HEK293T (cell line): ENCODE measurements at places on chromosomes 1 and 21.
A peak's percentile ranks its signal among the peaks of the same experiment; 100 is the strongest.

DNA sequence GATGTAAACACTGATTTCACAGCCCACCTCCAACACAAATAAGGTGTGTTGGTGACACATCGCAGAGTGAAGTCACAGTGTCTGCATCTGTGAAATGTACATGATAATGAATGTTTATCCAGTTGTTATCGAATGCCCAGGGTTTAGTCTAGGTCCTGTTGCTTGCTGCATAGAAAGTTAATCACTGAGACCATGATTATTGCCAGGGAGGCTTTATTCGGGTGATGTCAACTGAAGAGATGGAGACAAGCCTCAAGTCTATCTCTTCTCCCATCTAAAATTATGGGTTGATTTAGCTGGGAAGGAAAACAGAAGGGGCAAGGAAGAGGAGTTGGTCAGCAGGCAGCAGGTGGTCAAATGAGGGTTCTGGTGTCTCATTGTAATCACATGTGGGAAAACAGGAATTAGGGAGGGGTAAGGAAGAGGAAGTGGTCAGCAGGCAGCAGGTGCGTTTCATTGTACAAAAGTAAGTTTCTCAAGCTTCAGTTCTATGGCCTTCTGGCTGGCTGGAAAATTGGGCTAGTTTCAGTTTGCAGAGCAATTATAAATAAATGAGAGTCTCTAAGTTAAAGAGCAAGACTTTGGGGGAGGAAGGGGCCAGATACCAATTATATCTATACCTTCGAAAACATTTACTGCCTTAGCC, 146.3 kb upstream of the DNAH14 start:
- no peak for DNase-seq

- DNase-seq = no peak
Measured at GRCh38 chr1:224380003-224380402, 23.3 kb downstream of the CNIH4 start.

- DNase-seq = peak; percentile 67
Measured at GRCh38 chr21:42164064-42164789, 54.7 kb upstream of the ABCG1 start.

GRCh38 chr21:19353256-19353655, 949.7 kb upstream of the TMPRSS15 start:
- DNase-seq = no peak

DNA sequence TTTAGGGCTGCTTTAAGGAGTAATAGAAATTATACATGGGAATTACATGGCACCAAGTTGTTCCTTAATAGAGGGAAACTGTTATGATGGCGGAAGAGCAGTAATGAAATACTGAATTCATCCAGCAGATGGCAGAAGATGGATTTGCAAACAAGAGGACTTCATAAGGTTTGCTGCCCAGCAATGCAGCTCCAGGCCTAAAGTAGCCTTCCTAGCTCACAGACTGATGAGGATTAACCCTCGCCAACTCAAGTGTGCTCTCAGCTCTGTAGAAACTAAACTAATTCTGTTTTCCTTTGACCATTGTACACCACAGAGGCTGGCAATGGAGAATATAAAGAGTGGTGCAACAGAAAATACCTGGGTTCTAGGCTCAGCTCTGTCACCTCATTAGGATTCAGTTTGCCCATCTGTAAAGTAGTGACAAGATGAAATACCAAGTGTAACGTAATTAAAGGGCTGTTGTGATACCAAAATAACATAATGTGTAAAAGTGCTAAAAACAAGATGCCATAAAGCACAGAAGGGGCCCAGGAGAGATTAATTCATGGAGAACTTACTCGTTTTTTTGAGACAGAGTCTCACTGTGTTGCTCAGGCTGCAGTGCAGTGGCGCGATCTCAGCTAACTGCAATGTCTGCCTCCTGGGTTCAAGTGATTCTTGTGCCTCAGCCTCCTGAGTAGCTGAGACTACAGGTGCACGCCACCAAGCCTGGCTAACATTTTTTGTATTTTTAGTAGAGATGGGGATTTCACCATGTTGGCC, 102.4 kb upstream of the SERBP1 start:
- DNase-seq = peak; percentile 85

GRCh38 chr1:20430355-20431175, 55.4 kb downstream of the CAMK2N1 start:
- DNase-seq = peak; percentile 68

DNA sequence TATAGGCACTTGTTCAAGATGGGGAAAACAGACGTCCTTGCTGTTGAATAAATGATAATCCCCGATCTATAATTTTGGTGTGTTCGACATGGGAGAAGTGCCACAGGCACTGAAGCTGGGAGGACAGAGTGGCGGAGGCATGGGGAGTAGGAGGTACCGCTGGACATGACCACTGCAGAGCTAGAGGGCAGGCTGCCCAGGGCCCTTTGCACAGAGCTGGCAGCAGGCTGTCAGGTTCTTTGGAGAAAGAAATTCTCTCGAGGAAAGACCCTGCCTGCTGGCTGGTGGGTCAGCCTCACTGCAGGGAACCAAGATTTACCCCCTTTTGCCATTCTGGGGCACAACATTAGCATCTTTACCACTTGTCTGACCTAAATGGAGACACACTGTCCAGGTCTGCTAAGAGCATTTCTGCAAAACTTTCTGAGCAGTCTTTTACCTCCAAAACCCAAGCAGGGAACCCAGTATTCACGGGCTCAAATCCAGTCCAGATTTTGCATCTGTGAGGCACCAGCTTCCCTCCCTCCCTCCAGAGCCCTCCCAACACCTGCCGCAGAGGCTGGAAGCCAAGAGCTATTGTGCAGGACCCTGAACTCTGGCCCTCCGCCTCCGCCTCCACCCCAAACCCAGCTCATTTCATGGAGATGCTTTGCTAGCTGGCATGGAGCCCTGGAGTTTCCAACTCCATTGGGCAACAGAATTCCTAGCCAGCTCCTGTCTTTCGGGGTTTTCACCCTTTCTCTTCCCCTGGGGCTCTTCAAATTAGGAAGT, 142.3 kb downstream of the PLXNA2 start:
- no peak for DNase-seq

GRCh38 chr21:26147535-26147934, 23.0 kb downstream of the APP start:
- no peak for DNase-seq

- no peak for DNase-seq
Measured at GRCh38 chr21:16134134-16134533, 404.4 kb downstream of the USP25 start.

DNA sequence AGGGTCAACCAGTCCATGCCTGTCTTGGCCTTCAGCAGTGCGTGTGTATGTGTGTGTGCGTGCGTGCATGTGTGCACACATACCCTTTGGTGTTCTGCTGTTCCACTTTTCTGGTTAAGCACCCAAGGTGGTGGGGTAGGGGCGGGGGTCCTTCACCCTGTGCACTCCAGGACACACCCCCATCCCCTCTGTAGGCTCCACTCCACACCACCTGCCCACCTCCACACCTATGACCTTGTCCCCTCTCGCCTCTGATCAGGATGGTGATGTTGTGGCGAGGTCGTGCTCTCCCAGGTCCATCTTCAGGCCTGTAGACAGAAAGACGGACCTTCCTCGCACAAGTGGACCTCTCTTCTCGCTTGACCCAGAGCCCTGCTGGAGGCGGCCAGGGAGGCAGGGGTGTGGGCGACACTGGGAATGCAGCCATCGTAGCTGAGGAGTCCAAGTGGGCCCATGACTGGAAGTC, 44.6 kb downstream of the WDR4 start:
- DNase-seq = no peak

DNA sequence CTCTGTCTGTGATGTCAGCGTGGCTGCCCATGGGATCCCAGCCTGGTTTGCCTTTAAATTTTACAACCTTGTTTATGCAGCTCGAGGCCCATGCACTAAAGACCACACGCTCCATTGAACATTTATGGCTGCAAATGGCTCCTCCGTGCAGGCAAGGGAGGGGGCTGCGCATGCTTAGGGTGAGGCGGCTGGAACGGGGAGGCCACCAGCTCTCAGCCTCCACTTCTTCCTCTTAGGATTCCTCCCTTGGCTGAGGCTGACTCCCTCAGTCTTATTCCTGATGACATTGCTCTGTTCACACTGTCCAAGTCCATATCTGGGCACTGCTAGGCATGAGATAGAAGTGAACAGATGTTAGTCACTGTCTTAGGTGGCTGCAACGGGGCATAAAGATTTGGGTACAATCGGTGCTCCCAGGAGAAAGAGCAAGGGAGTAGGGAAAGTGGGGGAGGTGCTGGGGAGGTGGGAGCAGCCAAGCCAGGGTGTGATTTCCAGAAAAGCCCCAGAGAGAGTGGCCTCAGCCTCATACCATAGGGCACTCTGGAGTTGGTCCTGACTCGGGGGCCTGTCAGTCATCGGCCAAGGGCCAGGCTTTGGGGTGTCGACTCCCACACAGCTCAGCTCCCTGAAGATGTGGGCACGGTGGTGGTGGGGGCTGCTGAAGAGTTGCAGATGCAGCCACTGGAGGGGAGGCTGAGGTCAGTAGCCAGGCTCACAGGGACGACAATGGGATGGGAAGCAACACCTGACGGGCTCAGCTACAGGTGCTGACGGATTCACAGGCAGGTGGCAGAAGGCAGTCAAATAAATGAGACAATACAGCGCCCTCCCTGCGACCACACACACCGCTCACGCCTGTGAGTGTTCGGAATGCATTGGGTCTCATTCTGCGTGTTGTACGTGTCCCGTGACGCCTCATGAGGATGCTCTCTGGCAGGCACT, 37.3 kb upstream of the ACTL8 start:
- peak; percentile 17 for DNase-seq

- no peak for DNase-seq
Measured at GRCh38 chr1:29195881-29196291, 14.2 kb upstream of the SRSF4 start.

DNA sequence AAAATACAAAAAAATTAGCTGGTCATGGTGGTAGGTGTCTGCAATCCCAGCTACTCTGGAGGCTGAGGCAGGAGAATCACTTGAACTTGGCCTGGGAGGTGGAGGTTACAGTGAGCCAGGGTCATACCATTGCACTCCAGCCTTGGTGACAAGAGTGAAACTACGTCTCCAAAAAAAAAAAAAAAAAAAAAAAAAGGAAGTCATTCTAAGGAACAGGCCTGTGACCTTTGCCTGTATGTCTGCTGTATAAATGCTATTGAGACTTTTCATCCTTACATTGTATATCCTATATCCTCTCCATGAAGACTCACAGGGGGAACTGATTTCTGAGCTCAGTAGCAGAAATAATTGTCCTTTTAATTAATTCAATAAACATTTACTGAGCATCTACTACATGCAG, 7.5 kb upstream of the CTPS1 start:
- DNase-seq = no peak

DNA sequence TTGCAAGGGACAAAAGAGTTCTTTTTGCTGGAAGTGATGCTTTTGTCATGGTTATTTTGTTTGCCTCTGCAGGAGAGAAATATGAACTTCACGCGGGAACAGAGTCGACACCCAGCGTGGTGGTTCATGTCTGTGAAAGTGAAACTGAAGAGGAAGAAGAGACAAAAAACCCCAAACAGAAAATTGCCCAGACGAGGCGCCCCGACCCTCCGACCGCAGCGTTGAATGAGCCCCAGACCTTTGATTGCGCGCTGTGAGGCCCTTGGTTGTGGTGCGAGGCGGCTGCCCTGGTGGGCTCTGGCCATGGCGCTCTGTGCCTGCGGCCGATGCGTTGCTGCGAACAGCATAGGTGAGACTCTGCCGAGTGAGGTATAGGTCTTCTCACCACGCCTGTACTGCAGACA, 20.9 kb upstream of the NCMAP start:
- no peak for DNase-seq

DNA sequence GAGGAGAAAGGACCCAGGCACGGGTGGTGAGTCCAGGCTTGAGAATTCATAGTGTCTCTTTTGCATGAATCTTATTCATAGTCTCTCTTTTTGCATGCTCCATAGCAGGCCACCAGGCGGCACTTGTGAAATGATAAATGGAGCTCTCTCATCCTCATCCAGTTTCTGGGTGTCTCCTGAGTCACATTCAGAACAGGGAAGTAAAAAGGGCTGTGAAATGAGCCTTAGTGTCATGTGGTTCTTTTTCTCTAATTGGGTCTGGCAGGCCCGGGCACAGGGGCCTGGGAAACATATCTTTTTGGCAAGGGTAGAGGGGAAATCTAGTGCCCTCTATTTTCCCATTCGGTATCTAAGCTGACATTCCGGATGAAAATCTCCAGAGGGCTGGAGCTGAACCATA, 19.1 kb upstream of the NCF2 start:
- DNase-seq = no peak

DNA sequence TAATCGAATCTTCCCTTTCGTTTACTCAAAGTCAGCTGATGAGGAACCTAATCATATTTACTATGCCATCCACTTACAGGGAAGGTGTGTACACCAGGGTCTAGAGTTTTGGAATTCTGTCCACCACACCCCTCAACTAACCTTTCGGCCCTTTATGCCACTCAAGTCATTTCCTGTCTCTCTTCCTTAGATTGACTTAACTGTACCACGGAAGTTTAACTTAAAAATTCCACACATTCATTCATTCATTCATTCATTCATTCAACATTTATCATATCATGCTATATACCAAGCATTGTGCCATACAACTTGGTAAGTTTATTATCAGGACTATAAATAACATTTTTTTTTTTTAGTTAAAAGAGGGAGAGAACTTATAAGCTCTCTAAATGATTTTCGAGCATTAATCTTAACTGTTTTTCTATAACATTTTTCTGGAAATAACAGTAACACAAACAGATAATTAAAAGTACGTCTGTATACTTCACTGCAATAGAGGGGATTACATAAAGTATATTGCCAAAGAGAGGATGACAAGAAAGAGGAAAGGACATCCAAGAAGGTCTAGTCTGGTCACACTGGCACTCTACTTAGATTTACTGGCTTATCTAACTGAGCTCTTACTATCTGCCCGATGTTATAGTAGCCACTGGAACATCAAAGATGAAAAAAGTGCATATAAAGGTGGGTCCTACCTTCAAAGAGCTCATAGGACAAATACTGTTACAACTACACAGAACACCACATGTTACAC, 243.7 kb downstream of the PBX1 start:
- no peak for DNase-seq

- no peak for DNase-seq
Measured at GRCh38 chr1:236016782-236017400, 48.0 kb downstream of the NID1 start.

GRCh38 chr1:153217212-153217611, at the start of gene PRR9:
PRR9 (plus strand) TSS chr1:153217584; CDS start chr1:153218145, 561 bp downstream.
- no peak for DNase-seq

DNA sequence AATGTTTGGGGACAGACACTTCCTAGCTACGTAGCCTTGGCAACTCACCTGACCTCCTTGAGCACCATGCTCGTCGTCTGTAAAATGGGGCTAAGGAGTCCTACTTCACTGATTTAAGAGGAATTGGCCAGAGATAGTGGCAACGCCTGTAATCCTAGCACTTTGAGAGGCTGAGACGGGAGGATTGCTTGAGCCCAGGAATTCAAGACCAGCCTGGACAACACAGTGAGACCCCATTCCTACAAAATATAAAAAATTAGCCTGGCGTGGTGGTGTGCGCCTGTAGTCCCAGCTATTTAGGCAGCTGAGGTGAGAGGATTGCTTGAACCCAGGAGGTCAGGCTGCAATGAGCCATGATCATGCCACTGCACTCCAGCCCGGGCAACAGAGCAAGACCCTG, 4.5 kb downstream of the SYTL1 start:
- DNase-seq = no peak

DNA sequence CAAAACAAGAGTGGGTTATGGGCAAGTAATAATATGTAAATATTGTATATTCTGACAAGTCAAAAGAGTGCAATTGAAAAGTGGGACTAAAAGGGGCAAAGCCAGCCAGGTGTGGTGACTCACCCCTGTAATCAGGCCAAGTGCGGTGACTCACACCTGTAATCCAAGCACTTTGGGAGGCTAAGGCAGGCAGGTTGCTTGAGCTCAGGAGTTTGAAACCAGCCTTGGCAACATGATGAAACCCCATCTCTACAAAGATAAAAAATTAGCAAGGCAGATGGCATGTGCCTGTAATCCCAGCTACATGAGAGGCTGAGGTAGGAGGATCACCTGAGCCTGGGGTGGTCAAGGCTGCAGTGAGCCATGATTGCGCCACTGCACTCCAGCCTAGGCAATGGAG, 304.0 kb downstream of the HHIPL2 start:
- DNase-seq = no peak
